Stimulated activated CD4-positive, alpha-beta T cell treated with anti-CD3 and anti-CD28 coated beads, Interleukin-4, amount 100 ng/mL, for 48 hours (primary cell): ENCODE measurements at places on chromosomes 16 and 17.

DNA sequence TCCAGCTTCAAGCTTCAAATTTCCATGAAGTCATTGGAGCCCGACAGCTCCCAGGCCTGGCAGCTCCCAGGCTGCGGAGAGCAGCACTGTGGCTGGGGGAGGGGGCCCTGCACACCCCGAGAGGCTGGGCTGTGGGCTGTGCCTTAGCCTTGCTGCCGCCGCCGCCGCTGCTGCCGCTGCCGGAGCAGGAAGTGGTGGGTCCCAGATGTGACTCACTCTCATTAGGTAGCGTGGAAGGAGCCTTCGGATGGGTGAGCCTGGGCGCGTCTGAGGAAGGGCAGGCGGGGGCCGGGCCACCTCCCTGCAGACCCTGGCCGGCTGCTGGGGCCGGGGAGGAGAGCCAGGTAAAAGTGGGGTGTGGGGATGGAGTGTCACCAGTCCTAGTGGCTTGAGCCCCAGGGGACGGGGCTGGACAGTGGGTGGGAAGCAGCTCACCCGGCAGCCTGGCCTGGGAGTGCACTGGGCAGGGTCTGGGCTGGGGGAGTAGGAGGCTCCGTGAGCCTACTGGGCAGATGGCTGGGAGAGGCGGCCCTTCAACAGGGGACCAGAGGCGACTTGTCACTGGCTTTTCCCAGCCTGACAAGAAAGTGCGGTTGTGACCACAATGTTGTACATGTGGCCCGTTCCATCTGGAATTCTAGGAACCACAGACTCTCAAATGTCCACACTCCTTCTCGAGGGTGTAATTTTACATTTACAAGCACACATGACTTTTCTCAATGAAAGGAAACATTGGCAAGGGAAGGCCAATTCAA lies at the start of gene ADCY7:
TSS of gene ADCY7 (plus strand) at position 215 of the 755 bp plus-strand sequence. CDS start 21,629 bp downstream, outside the sequence.
- DNase-seq, result peak; percentile 73

- DNase-seq, result no peak
Observed at GRCh38 chr17:80296221-80296620, 35.6 kb downstream of the RNF213 start.

DNA sequence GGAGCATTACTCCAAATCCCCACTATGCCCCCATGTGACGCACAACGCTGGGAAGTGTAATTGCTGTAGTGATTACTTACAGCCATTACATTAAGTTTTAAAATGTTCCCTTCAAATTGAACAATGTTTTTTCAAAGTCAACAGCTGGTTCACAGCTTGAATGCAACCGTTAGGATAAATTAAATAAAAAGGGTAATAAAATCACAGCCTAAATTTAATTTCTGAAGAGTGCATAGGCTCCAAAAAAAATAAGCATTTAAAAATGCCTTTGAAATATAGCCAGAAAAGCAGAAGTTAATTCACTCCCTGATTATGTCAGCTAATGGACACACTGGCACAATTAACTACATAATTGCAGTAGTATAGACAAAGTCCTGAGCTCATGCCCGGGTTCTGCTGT lies 50.5 kb upstream of the KDM8 start:
- DNase-seq, result no peak

DNA sequence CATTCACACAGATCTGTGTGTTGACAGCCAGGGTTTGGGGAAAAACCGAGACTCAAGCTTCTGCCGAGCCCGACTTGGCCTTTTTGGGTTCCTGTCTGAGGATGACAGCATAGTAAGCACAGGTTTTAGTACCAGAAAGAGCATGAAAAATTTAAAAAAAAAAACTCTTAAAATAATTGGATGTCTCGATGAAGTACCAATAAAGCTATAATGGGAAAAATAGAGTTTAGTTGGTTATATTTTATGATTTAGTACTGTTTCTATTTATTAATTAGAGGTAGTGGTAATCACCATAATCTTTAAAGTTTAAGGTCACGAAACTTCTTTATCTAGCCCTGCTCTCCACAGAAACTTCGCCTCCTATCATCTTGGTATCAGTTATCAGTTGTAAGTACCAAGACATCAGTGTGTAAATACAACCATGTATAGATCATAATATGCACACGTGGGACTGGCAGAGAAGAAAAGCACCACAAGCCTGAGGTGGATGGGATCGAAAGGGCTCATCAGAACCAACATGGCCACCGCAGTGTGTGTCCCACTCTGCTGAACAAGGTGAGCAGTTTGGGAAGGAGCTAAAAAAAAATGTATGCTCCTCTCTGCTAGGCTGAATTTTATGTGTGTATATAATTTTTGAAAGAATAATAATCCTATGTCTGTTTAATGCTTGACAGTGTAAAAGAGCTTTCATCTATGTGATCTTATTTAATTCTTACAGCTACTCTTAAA lies 14.4 kb upstream of the EEF2K start:
- DNase-seq, result no peak

DNA sequence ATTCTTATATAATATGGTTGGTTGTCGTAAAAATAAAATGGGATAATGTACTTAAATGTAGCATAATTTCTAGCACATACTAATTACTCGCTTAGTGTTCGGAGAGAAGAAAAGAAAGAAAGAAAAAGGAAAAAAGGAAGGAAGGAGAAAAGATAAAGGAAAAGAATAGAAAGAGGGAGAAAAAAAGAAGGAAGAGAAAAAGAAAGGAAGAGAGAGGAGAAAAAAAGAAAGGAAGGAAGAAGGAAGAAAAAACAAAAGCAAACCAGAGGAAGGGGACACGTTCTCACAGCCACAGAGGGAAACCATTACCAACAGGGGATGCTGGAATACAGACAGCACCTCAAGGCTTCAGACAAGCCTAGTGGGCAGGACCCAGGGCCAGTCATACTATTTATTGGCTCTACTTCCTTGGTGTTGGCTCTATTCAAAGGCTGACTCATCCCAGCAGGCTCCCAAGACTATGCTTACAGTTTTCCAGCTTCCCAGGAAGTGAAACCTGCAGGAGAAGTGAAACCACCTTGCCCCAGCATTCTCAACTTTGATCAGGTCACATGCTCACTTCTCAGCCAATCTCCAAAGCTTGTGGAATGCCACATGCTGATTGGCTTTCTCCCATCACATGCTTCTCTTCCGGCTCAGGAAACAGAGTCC lies 273.5 kb upstream of the IRX5 start:
- DNase-seq, result no peak

DNA sequence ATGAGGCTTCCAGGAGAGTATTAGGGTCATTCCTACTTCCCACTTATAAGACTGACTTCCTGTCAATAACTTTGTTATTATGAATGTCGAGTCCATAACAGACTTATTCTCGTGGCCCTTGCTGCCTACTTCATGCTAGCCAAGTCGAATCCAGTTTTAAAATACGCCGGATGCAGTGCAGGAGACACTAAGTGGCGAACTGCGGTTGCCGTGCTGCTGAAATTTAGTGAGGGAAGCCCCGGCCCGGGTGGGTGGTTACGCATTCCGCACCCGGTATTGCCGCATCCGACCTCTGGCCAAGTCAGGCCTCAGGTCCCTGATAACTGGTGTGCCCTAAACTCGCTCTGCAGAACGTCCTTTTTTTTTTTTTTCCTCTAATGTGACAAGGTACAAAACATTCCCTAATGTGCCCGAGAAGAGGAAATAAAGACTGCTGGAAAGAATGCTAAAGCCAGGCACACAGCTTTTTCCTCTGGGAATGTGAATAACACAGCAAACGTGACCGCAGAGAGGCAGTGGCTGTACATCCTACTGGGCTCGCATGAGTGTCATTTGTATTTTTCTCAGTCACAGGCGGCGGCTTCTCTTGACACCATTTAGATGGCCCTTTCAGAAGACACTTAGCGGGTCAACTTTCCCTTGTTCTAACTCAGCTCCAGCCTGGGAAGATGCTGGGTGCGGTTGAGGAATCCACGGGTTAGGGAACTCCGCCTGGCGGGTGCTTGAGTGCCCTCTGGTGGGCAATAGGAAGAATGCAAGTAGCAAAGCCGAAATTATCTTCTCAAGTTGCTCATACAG lies 7.1 kb upstream of the AKTIP start:
- no peak for DNase-seq

GRCh38 chr17:79369532-79369931 lies 241.3 kb downstream of the RBFOX3 start:
- no peak for DNase-seq

- DNase-seq, result no peak
Observed at GRCh38 chr17:9185688-9186284, 164.5 kb downstream of the NTN1 start.

- DNase-seq, result no peak
Observed at GRCh38 chr17:44038604-44039011, 23.8 kb upstream of the TMEM101 start.

GRCh38 chr17:40072735-40073346 lies 10.1 kb downstream of the THRA start:
- DNase-seq, result no peak

DNA sequence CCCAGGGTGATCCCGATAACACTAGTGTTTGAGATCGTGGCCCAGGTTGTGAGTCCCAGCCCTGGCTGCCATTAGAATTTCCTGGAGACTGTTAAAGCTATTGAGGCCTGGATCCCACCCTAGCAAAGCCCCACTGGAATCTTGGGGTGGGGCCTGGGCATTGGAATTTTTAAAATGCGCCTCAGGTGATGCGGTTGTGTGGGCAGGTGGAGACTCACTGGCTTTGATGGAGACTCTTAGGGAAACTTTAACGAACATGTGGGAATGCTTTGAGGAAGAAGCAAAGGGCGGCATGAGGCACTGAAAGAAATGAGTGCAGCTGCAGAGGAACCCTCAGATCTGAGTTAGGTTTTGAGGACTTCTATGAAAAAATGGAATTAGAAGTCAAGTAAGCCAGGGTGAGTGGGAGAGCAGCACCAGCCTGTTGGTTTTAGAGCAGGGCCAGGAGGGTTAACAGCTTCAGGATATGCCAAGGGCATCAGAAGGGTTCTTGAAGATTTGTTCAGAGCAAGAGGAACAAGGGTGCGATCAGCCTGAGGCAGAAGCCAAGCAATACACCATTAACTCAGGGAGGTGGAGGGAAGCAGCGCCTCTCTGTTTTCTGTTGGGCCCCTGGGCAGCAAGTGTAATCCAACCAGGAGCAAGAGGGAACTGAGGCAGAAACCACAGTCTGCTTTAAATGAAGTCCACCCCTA lies 42.5 kb downstream of the KSR1 start:
- DNase-seq, result no peak

GRCh38 chr17:70166615-70167014 lies 2.7 kb upstream of the KCNJ2 start:
- no peak for DNase-seq

GRCh38 chr17:37834168-37834567 lies 89.3 kb upstream of the HNF1B start:
- no peak for DNase-seq

DNA sequence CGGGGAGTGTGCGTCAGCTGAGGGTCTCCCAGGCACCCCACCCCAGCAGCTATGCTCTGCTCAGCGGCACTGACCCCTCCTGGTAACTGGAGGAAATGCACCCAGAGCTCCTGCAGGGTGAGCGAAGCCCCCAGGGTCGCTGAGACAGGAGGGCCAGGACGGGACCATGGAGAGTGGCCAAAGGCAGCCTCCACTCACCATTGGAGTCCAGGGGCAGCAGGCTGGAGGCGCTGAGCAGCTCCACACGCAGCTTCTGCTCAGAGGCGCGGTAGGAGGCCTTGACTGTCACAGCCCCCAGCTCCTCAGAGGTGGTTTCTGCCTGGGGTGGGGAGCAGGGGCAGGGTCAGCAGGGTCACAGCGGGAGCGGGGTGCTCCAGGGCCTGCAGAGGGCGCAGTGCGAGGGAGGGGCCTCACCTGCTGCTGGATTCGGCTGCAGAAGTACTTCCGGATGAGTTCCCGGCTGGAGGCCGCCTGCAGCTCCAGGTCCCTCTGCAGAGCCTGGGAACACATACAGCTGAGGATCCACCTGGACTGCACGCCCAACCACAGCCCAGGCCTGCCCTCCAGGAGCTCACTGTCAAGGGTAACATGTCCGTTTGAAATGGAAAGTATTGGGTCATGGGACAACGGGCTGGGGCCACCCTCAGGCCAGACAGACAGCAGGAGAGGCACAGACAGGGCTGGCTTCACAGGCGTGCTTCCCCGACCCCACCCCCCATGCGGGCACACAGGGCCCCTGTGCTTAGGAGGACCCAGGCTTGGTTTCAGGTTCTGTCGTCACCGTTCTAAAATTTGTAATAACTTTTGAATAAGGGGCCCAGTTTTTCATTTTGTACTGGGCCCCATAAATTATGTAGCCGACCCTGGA lies 13.8 kb downstream of the UNC13D start:
- DNase-seq, result no peak

DNA sequence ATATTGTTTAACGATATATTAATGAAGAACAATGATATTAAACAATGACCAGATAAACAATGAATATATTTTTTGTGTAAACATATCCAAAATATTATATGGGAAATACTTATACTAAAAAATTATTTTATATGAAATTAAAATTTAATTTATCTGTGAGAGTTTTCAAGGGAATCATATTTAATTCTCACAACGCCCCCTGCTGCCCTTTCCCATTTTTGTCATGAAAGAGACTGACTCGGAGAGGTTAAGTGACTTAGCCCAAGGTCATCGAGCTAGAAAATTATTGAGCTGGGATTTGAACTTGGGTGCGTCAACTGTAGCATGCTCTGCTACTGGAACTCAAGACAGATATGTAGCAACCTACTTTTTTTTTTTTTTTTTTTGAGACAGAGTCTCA lies 7.2 kb upstream of the MYCBPAP start:
- no peak for DNase-seq

DNA sequence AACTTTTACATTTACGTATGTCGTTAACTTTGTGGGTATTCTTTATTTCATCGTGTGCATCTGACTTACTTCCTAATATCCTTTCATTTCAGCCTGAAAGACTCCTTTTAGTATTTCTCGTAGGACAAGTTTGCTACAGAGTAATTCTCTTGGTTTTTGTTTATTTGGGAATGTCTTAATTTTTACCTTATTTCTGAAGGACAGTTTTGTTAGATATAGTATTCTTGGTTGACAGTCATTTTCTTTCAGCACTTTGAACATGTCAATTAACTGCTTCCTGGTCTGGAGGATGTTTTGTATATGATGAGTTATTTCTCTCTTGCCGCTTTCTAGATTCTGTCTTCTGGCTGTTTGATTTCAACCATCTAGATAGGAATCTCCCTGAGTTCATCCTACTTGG lies 109.2 kb upstream of the NACA2 start:
- DNase-seq, result no peak

DNA sequence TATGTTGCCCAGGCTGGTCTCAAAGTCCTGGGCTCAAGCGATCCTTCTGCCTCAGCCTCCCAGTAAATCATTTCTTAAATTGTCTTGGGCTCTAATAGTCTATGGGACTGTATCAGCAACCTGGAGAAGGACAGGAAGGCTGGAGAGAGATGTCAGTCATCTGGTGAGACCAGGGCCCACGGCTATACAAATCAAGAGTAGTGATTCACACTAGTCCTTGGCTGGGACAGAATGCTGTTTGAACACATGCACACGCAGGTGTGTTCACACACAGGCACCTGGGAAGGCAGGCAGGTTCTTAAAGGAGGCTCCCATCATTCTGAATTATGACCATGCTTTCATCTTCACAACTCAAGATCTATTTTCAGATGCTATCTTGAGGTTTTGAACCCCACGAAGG lies 14.1 kb downstream of the NQO1 start:
- no peak for DNase-seq

- DNase-seq, result no peak
Observed at GRCh38 chr16:67199808-67200198, 872 bp downstream of the ELMO3 start.

GRCh38 chr17:4304417-4305027 lies 40.7 kb upstream of the ANKFY1 start:
- DNase-seq, result peak; percentile 44

GRCh38 chr17:21034340-21035235 lies 8.2 kb downstream of the USP22 start:
- DNase-seq, result no peak
